ENCODE measurements at places on chromosomes 4 and X.

DNA sequence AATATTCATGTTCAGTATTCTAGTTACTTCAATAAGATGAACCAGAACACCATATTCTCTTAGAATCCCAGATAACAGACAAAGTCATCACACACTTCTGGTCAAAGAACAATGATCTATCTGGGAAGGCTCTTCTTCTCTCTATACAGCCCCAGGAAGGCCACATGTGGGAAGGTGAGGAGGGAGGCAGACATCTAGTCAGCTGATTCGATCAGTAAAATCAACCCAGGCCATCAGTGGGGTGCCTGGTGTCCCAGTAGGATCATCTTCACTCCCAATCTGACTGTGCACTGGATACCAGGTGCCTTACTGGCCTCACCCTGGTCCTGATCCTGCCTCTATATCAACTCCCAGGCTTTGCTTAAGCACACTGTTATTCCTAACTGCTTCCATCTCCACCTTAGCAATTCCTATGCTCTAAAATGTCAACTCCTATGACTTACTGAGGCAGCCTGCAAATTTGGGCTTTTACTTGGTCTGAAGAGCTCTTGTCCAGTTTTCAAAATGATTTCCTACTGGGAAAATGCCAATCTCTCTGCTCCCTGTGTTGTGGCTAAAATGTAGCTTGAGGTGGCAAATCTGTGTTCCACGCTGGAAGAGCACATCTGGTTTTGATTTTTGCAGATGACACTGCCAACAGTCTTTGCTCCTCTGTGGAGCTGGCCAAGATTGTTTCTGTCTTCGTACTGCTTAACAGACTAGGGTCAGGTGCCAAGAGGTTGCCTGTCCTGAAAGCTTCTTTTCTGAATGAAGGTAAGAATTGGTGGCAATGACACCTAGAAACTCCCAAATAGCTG is 128.7 kb downstream of the MGST2 start:
- DNase-seq = no peak

GRCh38 chr4:65033899-65034298 is 624.6 kb upstream of the TECRL start:
- no peak for DNase-seq

- no peak for DNase-seq
Observed at GRCh38 chrX:53682885-53683555, 3.5 kb downstream of the HUWE1 start.

- no peak for DNase-seq
Observed at GRCh38 chr4:110310795-110311194, 112.4 kb upstream of the ELOVL6 start.

DNA sequence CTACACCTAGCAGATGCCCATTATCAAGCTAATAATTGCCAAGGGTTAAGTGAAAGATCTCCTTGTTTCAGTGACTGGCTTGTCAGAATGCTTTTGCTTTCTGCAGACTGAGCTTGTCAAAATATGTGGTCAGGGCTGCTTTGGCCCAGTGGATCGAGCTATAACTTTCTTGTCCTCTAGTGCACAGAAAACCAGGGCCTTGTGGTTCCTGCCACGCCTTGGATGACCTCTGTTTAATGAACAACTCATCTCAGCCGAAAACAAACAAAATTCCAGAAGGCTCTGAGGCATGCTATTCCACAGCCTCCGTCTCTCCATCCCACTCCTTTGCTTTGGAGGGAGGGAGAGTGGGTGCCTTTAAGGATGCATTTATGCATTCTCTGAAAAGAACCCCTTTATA is 11.3 kb downstream of the EVC start:
- no peak for DNase-seq

DNA sequence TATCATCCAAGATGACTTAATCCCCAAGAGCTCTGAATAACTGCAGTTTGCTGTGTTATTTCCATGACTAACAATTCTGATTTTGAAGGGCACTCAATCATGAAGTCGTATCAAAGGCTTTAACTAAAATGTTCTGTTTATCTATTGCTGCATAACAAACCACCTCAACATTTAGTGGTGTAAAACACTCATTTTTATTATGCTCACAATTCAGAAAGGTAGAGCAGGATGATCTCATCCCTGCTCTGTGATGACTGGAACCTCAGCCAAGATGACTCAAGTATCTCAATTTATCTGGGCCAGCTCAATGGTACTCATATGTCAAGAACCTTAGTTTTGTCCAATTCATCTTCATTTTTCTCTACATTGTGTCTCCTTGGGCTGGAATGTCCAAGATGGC is 451.1 kb downstream of the PPARGC1A start:
- DNase-seq = no peak
